ENCODE measurements at places on chromosomes 16 and 17.
A peak's percentile ranks its signal among the peaks of the same experiment; 100 is the strongest.

DNA sequence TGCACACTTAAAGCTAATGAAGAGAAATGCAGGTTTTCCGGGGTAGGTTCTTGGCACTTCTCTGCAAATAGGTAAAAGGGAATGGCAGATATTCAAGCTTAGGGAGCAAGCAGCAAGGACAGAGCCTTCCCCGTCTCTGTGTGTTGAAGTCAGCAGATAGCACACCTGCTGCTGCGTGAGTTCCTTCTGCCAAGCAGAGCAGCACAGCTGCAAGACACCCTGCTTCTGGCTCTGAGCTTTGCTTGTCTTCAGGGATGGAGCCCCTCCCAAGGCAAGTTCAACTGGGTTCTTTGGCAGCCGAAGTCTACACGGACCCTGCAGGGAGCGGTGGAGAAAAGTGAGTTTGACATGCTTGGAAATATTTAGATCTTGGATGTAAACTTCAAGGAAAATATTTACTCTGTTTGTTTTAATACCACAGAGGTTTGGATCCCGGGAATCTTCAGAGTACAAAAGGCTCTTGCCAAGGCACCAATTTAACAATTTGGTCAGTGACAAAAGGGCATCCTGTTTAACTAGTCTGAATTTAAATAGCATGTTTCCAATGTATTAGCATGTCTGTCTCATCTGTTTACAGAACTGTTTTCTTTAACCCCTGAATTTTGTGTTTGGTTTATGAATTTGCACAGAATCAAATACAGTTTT lies 113.4 kb upstream of the KCNJ16 start:
- DNase-seq, result no peak

DNA sequence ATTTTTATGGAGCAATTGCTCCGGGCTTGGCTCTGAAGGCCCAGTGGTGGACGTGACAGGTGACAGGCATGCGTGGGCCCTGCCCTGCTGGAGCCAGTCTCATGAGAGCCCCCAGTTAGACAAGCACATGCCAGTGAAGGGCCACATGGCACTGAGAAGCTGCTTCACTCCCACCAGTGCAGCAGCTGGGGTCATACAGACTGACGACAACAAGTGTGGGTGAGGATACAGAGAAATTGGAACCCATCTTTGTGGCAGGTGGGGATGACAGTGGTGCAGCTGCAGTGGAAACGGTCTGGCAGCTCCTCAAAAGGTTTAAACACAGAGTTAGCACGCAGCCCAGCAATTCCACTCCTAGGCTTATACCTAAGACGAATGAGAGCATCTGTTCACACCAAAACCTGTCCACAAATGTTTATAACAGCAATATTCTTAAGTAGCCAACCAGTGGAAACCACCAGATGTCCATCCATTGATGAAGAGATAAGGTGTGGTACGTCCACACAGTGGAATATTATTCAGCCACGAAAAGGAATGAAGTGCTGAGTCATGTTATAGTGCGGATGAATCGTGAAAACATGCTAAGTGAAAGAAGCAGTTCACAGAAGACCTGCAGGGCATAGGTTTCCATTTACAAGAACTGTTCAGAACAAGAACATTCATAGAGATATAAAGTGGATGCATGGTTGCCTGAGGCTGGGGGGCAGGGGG lies 12.5 kb upstream of the CIBAR2 start:
- DNase-seq, result no peak

- DNase-seq, result no peak
These were observed 18.1 kb upstream of the TBX2 start for GRCh38 chr17:61381537-61381936.

DNA sequence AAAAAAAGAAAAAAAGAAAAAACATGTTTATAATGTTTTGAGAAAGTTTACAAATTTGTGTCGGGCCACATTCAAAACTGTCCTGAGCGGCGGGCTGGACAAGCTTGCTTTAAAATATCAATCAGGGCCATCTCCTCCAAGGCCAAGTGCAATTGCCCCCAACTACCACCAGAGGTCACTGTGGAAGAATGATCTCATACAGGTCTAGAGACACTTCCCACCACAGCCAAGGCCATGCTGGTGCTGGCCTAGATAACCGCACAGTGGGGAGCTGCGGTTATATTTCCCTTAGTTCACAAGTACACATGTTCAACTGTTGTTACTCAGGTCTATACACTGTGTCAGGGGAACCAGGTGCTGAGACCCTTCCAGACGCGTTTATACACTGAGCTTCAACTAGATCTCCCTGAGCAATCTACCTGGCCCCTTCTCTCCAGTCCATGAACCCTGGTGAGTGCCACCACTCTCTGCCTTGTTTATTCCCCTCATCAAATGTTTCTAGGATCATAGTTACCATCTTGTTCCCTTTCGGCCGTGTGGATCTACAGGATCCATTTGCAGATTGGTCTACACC lies 83.8 kb upstream of the CCL2 start:
- no peak for DNase-seq

DNA sequence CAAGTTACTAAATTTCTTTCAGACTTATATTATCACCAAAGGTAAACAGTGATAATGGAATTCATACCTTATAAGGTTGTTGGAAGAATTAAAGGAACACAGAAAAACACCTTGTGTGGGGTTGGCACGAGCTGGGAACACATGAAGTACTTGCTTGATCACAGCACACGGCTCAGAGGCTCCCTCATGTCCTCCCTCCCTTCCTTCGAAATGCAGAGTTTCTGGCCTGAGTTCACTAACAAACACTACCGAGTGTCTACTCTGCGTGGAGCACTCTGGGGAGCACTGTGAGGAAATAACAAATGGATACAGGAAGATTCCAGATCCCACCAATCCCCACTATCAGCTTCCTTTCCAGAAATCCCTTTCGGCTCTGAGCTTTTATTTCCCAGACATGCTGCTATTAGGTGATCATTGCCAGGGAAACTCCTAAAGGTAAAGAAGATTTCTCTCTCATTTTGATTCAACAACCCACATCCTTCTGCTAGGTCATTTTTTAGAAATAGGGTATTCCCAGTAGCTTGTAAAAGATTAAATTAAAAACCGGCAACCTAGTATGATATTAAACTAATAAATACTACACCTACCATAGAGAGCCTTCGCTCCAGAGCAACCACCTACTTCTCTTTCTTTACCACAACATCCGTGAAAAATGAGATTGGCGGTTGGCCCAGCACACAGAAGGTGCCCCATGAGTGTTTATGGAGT lies 6.1 kb upstream of the HNF1B start:
- no peak for DNase-seq

GRCh38 chr17:58335779-58336455 lies 7.3 kb upstream of the TSPOAP1 start:
- DNase-seq, result no peak

DNA sequence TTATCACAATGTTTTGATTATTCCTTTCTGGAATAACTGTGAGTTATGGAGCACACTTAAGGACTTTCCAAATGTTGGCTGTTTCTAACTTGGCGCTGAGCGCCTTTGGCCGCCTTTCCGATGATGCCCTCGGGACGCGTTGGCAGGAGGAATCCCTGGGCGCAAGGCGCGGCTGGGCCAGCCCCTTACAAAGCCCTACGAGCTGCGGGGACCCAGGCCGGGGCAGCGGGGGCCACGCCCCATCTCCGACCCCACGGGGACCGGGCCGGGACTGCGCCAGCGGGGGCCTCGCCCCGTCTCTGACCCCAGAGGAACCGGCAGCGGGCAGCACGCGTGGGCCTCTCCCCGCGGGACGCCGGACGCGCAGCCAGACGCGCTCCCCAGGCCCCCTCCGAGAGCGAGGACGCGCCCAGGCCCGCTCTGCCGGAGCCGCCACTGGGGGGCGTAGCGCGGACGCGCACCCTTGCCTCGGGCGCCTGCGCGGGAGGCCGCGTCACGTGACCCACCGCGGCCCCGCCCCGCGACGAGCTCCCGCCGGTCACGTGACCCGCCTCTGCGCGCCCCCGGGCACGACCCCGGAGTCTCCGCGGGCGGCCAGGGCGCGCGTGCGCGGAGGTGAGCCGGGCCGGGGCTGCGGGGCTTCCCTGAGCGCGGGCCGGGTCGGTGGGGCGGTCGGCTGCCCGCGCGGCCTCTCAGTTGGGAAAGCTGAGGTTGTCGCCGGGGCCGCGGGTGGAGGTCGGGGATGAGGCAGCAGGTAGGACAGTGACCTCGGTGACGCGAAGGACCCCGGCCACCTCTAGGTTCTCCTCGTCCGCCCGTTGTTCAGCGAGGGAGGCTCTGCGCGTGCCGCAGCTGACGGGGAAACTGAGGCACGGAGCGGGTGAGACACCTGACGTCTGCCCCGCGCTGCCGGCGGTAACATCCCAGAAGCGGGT lies at the start of gene GAA:
GAA (plus strand) TSS at position 571 of the 935 bp plus-strand sequence. CDS start 3,006 bp downstream, outside the sequence.
- peak; percentile 6 for DNase-seq

- DNase-seq, result no peak
These were observed 14.7 kb downstream of the CCR7 start for GRCh38 chr17:40550608-40551007.

GRCh38 chr16:82011199-82011641 lies at the start of gene SDR42E1:
TSS of gene SDR42E1 (minus strand) at chr16:82011470. CDS start at chr16:82000858, 10,612 bp downstream.
- DNase-seq, result no peak

GRCh38 chr16:83661656-83662055 lies 146.1 kb upstream of the HSBP1 start:
- DNase-seq, result no peak

- no peak for DNase-seq
These were observed 79.0 kb downstream of the ARHGAP17 start for GRCh38 chr16:24936151-24936550.

DNA sequence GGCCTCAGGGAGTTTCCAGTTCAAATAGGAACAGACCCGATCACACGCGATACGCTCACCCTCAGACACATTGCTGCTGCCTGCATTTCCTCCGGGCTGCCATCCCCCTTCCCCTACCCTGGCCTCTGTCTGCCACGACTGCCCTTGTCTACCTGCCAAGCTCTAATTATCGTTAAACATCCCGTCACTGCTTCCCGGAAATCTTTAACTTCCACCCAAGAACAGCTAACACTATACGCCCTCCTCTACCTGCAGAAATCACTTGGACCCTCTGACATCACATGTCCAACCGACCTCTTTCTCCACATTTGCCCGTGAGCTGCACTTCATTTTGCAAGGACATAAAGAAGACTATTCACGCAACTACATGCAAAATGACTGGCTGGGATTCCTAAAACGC lies 40.4 kb downstream of the ABAT start:
- DNase-seq, result no peak

DNA sequence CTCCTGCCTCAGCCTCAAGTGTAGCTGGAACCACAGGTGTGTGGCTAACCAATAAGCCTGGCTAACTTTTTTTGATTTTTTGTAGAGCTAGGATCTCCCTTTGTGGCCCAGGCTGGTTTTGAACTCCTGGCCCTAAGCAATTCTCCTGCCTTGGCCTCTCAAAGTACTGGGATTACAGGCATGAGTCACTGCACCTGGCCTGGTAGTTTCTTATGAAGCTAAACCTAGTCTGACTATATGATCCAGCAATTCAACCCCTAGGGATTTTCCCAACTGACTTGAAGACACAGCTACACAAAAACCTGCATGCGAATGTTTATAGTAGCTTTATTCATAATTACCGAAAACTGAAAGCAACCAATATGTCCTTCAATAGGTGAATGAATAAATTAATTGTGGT lies 176.2 kb upstream of the IRX3 start:
- no peak for DNase-seq

DNA sequence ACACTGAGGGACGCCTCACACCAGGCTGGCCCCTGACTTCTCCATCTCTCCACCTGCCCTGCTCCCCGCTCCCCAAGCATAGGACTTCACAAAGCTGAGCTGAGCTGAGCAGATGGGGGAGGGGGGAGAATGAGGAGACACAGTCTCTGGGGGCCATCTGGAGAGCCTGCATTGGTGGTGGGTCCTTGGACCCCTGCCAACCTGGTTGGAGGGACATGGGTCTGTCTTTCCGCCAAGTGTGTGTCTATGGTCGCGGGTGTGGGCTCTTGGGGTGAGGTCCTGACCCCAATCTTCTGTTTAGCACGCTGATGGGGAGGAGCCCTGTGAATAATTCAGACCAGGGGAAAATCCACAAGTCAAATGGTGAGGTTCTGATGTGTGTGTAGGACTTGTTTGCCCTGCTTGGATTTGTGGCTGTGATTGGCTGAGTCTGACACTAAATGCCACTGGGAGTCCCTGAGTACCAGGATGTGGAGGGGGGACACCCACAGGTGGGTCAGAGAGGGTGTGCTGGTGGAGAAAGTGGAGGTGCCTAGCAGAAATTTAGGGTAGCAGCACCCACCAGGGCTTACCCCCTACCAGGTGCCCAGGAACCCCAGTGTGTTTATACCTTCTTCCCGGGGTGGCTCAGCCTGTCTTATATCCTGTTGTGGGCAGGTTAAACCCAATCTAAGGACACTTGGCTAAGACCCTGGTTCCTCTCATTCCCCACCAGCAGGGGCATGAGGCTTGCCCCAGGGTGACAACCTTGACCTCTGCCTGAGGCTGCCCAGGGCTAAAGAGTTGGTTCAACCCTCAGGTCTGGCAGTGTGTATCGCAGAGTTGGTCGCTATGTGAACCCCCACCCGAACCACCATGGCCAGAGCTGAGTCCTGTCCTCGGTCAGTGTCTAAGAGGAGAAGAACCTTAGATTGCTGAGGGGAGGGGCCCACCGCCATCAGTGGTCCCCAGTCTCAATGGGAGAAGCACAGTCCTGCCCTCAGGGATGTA lies 2.1 kb downstream of the FMNL1 start:
- DNase-seq, result no peak

DNA sequence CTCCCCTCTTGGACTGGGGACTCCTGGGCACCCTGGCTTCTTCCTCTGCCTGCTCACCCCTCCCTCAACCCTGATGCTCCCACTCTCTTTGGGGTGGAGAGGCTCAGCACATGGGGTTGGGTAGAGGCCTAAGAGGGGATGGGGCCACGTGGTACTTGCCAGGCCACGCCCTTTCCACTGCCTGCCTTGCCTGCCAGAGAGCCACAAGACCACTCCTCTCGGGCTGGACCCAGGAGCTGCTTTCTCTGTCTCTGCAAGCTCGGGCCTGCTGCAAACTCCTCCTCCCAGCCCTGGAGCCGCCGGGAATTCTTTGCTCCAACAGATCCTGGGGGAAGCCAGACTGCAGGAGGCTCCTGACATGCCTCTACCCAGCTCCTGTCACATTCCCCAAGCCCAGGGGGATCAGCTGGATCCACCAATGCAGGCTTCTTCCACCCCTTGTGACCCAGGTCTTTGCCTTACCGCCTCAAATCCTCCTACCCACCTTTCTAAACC lies 11.8 kb downstream of the DLX4 start:
- no peak for DNase-seq

GRCh38 chr16:84795329-84796053 lies 24.3 kb upstream of the CRISPLD2 start:
- DNase-seq, result no peak

- no peak for DNase-seq
These were observed 24.2 kb downstream of the GPRC5B start for GRCh38 chr16:19860166-19861041.

GRCh38 chr16:85728879-85729278 lies 22.0 kb downstream of the C16orf74 start:
- no peak for DNase-seq

- no peak for DNase-seq
These were observed 1.3 kb downstream of the YBX2 start for GRCh38 chr17:7293159-7293558.
